ENCODE measurements at places on chromosomes 7 and 10.

DNA sequence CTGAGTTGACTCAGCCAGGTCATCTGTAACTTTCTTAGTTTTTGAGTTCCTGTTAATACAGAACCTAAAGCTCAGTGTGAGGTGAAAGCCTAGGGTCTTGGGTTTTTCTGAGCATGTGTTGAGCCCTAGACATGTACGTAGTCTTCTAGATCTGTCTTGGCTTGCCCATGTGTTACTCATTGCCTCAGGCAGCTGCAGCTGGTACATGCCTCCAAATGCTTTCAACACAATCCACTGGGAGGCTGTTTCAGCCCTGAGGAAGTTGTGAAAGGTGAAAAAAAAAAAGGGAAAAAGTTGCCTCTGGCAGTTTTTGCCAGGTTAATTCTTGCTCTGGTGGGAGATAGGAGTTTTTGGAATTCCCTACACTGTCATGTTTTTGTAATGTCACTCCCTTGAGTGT lies 134.6 kb downstream of the RNF216 start:
- no peak for DNase-seq

DNA sequence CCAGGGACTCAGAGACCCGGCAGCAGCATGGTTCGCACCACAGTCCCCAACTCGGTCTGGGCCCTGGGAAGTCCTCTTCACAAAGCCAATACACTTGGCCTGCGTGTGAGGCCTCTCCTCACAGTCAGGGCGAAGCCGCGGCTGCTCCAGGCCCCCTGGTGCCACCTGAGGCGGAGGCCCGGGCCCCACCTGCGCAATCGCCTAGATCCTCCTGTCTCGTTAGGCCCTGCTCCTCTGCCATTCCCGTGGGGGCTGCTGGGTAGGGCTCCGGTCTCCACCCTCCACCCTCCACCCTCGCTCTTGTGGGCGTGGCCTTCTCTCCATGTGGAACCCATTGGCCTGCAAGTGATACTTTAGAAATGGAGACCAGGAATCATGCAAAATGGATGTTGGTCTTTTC lies 553.3 kb downstream of the INHBA start:
- DNase-seq = no peak

DNA sequence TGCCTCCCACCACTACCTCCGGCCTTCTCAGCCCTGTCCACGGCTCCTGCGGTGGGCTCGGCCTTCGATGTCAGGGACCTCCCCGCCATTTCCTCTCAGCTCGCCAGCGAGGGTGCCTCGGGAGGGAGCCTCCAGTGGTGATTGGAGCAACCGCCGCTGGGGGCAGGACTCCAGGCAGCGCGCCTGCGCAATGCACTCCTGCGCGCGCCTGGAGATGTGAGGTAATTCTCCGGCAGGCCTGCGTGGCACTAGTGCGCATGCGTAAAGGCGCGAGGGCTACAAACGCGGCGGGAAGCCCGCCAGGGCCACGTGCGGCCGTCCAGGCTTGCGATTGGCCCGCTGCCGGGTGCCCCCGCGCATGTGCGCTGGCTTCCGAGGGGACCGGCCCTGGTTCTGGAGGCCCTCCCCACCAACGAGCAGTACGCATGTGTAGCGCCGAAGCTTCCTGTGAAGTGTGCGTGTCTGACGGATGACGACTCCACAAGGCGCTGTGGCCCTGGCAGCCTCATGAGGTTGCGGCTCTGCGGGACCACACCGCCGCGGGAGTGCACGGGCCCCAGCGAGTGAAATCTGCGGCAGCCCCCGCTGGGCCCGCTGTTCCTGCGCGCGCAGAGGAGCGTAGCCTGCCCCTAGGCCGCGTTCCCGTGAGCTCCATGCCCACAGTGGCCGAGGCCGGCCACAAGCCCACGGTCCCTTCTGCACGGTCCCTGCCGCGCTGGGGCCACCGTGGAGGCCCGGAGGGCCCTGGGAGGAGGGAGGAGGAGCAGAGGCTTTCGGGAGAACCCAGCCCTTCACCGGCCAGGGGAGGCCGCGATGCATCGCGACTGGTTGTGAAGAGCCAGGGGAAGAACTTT lies at the start of gene SYCE1:
Gene SYCE1 (minus strand): TSS at position 143 of the 854 bp plus-strand sequence. CDS start 54 bp downstream, at position 89.
- DNase-seq = no peak

GRCh38 chr7:18408868-18409267 lies 86.7 kb upstream of the HDAC9 start:
- DNase-seq = no peak

DNA sequence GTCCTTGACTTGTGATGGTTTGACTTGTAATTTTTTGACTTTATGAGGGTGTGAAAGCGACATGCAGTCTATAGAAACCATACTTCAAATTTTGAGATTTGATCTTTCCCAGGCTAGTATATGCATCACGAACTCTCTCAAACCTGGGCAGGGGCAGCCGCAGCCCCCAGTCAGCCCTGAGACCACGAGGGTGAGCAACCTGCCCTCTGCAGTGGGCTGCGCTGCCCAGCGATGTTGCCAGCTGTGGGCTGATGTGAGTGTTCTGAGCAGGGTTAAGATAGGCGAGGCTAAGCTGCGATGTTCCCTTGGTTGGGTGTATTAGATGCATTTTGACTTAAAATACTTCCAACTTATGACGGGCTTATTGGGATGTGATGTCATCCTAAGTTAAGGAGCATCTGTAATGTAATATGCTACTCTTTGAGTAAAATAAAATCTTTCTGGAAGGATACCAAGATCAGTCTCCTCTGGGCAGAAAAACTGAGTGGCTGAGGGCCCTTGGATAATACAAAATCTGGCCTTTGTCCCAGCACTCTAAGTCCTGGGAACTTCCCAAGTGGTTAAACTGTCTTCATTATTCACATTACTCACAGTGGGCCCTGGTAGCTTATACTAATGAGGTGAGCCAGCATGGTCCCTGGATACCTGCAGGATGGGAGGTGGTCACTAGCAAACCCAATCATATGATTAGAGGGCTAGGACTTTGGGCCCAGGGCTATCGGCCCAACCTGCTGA lies 28.4 kb upstream of the CNPY1 start:
- no peak for DNase-seq

DNA sequence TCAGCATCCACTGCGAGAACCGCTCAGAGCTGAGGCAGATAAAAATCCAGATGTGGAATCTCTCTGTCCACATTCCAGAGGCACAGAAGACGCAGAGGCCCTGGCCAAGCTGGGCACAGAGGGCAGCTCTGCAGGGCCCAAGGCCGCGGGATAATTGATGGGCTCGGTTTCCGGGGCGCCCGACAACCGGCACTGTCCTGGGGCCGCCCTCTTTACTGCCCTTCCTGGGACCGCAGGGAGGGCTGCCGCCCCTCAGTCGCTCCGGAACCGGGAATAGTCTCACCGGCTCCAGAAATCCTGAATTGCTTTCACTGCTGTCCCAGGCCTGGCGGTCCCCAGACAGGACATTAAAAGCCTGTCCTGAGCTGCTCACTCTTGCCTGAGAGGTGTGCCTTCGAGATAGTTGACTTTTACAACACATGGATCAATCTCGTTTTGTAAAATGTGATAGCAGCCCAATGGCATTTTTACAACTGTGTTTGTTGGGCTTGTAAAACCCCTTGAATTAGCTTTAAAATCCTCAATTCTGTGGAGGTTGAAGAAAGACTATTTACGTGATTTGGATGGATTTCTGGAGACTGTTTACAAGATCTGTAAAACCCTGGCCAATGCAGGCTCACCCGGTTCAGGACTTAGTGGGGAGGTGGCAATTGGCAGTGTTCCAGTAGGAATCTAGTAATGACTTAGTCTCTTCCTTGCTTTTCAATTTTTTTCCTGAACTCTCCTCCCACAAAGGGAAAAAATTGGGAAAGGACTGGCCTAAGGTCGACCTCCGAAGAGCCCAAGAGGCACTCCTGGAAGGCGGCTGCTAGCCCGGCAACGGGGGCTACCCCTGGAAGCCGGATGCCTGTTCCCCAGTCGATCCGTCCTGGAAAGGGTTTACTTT lies 1.4 kb upstream of the HOXA6 start:
- DNase-seq = no peak

DNA sequence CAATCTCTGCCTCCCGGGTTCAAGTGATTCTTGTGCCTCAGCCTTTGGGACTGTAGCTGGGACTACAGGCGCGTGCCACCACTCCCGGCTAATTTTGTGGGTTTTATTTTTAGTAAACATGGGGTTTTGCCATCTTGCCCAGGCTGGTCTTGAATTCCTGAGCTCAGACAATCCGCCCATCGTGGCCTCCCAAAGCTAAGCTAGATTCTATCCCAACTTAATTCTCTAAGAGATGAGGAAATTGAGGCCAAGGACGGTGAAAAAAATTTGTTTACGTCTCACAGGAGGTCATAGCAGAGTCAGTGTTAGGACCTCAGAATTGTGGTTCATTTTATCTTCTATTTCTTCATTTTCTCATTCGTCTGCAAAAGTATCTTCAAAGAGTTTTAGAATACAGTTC lies 6.1 kb downstream of the CCAR1 start:
- DNase-seq = no peak

GRCh38 chr7:107564553-107565298 lies 955 bp downstream of the DUS4L start:
- DNase-seq = no peak

GRCh38 chr7:1642291-1642731 lies 27.8 kb upstream of the ELFN1 start:
- DNase-seq = no peak

- DNase-seq = no peak
Measured at GRCh38 chr10:69269761-69270160, 8.5 kb upstream of the HK1 start.

- DNase-seq = no peak
Measured at GRCh38 chr10:49091450-49092210, 23.7 kb downstream of the VSTM4 start.

GRCh38 chr7:132152131-132152889 lies 424.0 kb downstream of the PLXNA4 start:
- no peak for DNase-seq

GRCh38 chr10:80203835-80204676 lies 1.3 kb downstream of the ANXA11 start:
- DNase-seq = no peak

GRCh38 chr7:51067757-51068156 lies 248.9 kb downstream of the COBL start:
- peak; percentile 75 for DNase-seq

- no peak for DNase-seq
Measured at GRCh38 chr7:68744036-68744435, 854.2 kb upstream of the AUTS2 start.

- DNase-seq = no peak
Measured at GRCh38 chr7:30143748-30144251, 9.0 kb downstream of the MTURN start.

GRCh38 chr7:128361411-128362379 lies at the start of gene PRRT4:
Gene PRRT4 (minus strand): TSS chr7:128361690.
- peak; percentile 40 for DNase-seq

DNA sequence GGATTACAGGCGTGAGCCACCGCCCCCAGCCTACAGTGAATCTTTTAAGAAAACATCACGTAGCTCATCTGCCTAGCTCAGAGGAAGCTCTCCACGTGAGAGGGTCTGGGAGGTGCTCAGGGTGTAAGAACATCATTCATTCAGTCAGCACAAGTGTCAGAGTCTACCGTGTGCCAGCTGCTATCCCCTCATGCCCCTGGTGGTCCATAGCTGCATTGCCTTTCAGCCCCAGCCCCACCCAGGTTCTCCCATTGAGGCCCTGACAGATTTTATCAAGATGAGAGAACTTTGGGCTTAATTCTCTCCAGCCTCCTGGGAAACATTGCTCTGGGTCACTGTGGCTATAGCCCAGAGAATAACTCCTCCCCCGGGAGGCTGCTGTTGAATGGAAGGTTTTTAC lies 45.1 kb downstream of the ZNF503 start:
- no peak for DNase-seq

DNA sequence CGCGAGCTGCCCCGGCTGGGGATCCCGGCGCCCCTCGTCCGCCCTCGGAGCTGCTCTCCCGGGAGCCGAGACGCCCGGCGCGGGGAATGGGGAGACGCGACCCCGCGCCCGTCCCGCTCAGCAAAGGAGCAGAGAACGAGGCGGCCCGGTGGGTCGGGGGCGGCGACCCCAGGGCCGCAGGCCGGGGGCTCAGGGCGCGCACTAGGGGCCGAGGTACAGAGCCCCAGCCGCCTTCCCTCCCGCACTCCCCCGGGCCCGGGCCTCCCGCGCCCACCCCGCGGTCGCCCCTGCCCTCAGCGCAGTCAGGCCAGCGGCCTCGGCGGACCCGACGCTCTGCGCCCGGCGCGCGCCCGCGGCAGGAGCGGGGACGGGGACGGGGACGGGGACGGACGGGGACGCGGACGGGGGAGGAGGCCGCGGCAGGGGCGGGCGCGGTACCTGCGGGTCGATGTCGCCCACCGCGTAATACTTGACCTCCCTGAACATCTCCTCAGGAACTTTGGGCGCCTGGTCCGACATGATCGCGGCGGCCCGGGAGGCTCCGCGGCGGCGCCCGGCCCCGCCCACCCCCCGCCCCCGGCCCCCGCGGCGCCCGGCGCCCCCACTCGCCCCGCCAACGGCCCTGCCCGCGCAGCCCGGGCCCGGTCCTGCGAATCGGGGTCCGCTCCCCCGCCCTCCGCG lies 373 bp downstream of the PAXIP1 start:
- DNase-seq = no peak

DNA sequence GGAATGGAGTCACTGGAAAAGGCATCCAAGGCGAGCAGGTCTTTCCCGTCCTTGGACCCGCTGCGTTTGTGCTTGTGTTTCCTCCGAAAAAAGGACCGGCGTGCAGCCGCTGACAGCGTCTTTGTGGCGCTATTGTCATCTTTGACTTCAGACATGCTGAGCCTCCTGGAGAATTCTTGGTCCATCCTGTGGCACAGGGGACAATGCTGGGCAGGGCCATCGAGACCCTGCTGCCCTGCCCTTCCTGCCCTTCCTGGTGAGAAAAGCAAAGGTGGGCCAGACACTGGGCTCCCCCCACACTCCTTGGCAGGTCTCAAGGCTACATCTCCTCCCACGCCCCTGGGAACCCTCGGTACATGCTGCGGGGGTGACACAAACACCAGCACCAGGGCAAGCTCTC lies 120.9 kb downstream of the DLG5 start:
- no peak for DNase-seq

- DNase-seq = no peak
Measured at GRCh38 chr7:51351661-51352060, 35.1 kb upstream of the COBL start.

- DNase-seq = no peak
Measured at GRCh38 chr10:69403066-69403465, 13.7 kb downstream of the TACR2 start.

- DNase-seq = no peak
Measured at GRCh38 chr7:19056305-19056704, 61.1 kb downstream of the TWIST1 start.

DNA sequence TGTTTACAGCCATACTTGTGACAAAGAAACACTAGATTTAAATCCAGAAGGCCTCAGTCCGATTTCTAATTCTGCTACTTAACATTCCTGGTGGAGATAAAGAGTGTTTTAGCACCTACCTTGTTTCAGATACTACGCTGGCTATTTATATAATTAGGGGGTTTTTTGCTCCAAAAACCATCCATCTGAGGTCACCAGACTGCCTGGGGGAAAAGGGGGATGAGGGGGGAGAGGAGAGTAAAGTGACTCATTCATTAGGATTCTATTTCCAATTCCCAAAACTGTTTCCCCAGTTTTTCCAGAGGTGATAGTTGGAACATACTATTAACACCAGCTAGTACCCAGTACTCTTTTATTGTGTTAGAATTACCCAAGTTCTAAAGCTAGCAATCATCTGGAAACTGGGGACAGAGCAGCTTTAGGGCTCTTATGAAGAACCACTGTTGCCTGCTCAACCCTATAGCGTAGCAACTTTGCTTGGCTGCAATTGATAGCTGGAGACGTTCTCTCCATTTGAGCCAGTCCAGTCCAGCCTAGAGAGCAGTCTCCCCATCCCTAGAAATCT lies 6.6 kb downstream of the GCC1 start:
- DNase-seq = no peak

- DNase-seq = no peak
Measured at GRCh38 chr10:95319239-95319638, 28.4 kb upstream of the PDLIM1 start.
